ENCODE measurements at places on chromosomes 7 and 10. TPM values are rescaled to one million over a fixed set of nuclear protein-coding genes. Genes with fewer than 3 reads are reported as not detected.

The IKZF1 gene
- not detected for total RNA-seq

The ADAP1 gene
- total RNA-seq = 4.3 TPM

The TRPV5 gene
- not detected for total RNA-seq

The FZD1 gene
- total RNA-seq = 2.5 TPM

The SPAG6 gene
- not detected for total RNA-seq
